ENCODE measurements at places on chromosomes 11 and 22.

- DNase-seq, result no peak
These were observed 49.0 kb downstream of the DNHD1 start for GRCh38 chr11:6545917-6546605.

GRCh38 chr11:61446211-61446651, 16.3 kb downstream of the SDHAF2 start:
- DNase-seq, result peak; percentile 95

DNA sequence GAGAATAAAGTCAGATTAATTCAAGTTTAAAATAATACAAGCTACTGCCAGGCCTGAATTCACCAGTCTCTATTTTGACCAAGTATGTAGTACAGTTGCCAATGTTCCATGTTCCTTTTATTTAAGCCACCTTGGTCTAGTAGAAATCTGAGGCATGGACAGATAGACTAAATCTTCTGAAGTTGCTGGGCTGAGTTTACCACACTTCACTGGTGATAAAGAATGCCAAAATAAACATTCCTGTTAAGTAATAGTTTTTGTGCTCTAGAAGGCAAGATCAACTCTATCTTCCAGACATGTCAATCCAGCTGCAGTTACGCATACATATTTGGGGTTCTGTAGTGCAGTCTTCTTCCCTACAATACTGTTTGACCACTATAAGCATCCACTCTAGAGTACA, 83.9 kb upstream of the C11orf87 start:
- DNase-seq, result no peak

DNA sequence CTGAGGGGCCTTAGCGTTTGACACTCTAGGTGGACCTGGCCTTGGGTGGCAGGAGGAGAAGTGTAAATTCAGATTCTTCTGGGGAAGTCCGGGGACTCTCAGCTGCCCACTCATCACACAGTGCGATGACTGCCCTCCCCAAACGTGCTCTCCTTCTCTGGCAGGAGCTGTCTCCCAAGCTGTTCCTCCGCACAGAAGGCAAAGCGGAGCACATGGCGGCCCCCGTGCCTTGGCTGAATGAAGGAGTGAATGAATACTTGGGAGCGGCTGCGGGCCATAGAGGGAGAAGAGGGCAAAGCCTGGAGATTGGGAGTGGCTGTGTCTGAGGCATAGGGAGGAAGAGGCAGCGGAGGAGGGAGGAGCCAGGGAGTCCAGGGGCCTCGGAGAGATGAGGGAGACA, 6.9 kb upstream of the NAA40 start:
- DNase-seq, result no peak

- no peak for DNase-seq
These were observed 13.4 kb downstream of the KDELR3 start for GRCh38 chr22:38481162-38481870.

DNA sequence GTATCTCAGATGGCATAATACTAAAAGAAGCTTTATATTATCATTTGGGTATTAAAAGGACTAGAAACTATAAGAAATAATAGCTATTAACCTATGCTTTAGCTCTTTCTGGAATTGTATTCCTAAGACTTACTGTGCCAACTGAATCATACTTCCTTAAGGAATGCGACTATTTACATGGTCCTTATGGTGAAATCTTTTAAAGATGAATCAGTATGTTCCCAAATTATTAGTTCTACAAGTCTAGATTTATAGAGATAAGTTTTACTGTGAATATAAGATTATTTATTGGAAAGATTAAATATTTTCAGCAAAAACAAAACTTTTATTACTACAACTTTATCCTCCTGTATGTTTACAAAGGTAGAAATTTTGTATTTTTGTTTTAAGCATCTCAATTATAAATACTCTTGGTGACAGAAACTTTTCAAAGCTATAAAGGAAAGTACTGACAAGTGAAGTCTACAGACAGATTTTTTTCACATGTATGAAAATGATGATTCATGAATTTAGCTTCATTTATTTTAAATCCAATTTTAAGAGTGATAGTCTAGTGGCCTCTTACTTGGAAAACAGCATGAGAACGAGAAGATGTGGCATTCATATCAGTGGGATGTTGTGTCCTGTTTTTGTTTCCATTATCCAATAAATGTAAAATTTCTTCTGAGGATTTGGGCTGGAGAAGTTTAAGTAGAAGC, 17.8 kb downstream of the KIF18A start:
- DNase-seq, result no peak

DNA sequence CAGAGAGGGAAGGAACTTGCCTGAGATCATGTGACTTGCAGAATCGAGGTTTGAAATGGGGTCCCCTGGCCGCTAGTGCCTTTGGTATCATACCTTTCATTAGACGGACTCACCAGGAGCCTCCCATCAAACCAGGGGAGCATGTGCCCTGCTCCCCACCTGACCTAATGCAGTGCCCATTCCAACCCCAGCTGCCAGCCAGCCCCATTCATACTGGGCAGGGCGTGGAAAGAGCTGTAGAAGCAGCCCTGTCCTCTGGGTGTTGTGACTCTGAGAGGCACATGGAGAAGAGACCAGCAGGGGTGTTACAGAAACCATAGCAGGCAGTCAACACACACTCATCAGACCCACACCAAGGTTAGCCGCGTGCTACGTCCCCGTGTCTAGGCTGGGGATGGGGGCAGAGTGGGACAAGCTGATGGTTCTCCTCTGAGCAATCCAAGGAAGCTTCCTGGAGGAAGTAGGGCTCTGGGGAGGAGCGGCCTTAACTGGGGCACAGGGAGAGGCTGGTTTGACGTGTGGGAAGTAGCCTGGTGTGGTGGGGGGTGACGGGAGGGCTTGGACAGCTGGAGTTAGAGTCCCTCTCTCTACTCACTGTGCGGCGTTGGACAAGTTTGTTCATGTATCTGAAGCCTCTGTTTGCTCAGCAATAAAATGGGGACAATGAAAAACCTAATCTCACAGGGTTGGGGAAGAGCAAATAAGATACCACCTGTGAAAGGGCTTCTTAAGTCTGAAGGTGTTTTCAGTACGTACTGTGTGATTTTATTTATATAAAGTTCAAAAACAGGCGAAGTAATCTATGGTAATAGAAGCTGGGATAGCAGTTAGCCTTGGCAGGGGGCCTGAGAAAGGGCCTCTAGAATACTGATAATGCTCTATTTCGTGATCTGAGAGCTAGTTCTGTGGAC, 14.0 kb downstream of the GRIK4 start:
- no peak for DNase-seq

GRCh38 chr11:116413301-116414242, 359.2 kb downstream of the BUD13 start:
- DNase-seq, result no peak

GRCh38 chr11:10208131-10208575, 85.9 kb downstream of the SBF2 start:
- peak; percentile 40 for DNase-seq

DNA sequence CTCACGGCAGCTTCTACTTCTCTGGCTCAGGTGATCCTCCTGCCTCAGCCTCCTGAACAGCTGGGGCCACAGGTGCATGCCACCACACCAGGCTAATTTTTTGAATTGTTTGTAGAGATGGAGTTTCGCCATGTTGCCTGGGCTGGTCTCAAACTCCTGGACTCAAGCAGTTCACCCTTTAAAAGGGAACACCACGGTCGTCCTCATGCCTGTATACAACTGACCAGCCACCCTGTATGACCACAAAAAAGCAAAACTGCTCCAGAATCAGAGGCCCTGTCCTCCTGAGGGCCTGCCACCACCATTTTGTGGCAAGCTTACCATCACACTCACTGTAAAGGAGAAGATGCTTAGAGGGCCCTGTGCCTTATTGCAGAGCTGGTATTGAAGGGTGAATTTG, 2.2 kb downstream of the GLB1L3 start:
- DNase-seq, result no peak

GRCh38 chr22:48424201-48424627, 1403.5 kb downstream of the BRD1 start:
- no peak for DNase-seq

- DNase-seq, result no peak
These were observed 227.2 kb upstream of the E2F8 start for GRCh38 chr11:19467904-19468303.

DNA sequence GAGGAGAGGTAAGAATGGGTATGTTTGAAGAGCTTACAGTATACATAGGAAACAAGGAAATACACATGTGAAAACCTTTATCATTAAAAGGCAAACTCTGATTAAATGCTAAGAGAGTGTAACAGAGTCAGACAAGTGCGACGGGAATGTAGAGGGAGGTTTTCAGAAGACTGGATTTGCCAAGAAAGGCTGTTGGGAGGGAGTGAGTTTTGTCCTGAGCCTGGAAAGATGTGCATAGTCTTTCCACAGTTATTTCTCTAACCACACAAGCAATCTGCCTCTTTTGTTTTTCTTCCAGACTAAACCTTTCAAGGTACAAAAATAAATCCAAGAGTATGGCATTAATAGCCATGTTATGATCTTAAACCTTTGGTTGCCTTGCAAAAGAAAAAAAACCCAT, 170.9 kb downstream of the KIRREL3 start:
- DNase-seq, result no peak

GRCh38 chr11:76444065-76444383, 794 bp upstream of the EMSY start:
- DNase-seq, result no peak

DNA sequence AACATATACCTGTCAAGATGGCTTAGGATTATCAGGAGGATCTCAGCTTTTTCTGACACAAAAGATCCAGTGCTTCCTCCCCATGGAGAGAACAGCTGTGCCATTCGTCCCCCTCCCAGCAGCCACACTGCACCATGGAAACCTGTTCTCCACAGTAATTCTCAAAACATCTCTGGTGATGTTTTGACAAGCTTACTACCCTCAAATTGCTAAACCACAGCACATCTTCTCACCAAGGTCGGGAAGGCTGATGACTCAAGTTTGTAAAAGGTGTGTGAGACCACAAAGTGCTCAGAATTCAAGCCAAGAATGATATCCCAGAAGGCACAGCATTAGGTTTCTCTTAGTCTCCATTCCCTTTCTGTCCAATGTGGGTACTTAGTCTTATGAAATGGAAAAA, 3.9 kb upstream of the RAB38 start:
- no peak for DNase-seq

- DNase-seq, result no peak
These were observed 79.2 kb upstream of the CEP126 start for GRCh38 chr11:101835506-101836063.

DNA sequence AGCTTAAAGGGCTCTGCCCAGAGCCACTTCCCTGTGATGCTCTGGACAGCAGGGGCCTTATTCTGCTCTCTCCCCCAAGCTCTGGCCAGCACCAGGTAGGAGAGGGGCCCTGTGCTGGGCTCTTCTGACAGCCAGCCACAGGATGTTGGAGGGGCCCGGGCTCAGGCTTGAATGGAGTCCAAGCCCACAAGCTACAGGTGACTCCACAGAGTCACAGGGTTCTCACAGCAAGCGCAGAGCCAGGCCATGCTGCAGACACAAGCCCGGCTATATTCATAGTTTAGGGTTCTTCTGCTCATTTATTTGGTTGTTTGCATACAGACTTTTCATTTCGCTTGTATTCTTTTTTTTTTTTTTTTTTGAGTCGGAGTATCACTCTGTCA, 1392.8 kb downstream of the BRD1 start:
- no peak for DNase-seq

- DNase-seq, result no peak
These were observed 775 bp downstream of the FAM181B start for GRCh38 chr11:82732734-82733443.

DNA sequence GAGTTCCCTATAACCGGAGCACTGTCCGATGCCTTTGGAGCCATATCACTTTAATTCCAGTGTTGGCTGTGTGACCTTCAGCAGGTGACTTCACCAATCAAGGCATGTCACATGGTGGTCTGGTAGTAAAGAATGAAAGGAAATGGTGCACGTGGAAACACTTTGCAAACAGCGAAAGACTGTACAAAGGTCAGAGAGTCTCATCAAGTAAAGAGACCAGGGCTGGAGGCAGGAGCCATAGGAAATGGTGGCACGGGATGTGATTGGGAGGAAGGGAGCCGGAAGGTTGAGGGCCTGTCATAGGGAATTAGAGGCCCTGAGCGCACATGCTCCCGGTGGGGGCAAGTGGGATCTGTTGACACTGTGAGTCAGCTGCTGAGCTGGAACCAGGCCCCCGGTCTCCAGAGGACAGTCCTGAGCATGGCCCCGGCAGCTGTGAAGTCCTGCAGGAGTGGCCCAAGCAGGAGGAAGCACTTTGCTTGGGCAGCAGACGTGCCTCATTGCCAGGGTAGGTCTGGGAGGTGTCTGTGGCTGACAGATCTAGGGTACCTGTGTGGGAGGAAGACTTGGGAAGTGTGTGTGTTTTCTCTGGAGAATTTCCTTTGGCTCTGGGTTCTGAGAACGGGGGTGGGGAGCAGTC, 2.0 kb downstream of the DAGLA start:
- no peak for DNase-seq

GRCh38 chr11:119550053-119550752, 127.2 kb upstream of the THY1 start:
- DNase-seq, result no peak

GRCh38 chr11:72075109-72075508, 5.2 kb downstream of the NUMA1 start:
- DNase-seq, result no peak

DNA sequence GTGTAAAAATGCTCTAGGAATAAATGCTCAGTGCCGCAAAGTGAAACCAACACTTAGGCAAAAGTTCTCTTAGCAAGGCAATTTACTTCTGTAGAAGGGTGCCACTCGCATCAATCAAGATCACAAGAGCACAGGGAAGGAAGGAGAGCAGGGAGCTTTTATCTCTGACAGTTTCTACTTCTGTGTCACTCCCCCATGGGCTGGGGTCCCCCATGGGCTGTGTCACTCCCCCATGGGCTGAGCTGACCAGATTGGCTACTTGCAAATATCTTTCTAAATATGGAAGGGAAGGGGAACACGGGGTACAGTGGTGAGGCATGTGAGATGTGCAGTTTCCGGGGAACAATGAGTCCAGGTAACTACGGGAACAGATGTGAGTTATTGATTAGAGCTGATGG, 397 bp downstream of the OR52N2 start:
- no peak for DNase-seq

DNA sequence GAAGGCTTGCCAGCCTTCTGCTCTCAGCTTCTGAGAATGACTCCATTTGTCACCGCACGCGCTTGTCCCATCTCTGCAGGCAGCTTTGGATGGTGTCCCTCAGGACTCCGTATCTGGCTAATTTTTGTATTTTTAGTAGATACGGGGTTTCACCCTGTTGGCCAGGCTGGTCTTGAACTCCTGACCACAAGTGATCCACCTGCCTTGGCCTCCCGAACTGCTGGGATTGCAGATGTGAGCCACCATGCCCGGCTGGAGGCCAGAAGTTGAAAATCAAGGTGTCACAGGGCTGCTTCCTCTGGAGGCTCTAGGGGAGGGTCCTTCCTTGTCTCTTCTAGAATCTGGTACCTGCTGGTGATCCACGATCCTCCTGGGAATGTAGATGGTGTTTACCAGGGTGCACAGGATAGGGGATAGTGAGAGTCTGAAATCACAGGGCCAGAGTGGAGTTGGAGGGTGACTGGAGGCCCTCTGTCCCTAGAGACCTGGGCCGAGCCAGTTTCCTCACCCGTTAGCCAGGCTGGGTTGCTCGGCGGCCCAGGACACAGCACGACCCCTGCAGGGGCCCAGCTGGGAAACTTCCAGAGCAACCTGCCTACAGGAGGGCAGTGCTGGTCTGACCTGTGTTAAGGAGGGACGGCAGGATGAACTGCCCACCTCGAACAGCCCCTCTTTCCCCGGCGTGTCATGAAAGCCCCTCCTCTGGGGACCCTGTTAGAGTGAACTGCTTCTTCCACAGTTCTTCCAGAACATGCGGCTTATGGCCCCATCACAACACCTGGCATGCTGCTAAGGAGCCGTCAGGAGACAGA, 48.9 kb upstream of the SHANK2 start:
- no peak for DNase-seq

Measured in fibroblast of the conjunctiva (primary cell).